ENCODE measurements at places on chromosomes 5 and 9.

DNA sequence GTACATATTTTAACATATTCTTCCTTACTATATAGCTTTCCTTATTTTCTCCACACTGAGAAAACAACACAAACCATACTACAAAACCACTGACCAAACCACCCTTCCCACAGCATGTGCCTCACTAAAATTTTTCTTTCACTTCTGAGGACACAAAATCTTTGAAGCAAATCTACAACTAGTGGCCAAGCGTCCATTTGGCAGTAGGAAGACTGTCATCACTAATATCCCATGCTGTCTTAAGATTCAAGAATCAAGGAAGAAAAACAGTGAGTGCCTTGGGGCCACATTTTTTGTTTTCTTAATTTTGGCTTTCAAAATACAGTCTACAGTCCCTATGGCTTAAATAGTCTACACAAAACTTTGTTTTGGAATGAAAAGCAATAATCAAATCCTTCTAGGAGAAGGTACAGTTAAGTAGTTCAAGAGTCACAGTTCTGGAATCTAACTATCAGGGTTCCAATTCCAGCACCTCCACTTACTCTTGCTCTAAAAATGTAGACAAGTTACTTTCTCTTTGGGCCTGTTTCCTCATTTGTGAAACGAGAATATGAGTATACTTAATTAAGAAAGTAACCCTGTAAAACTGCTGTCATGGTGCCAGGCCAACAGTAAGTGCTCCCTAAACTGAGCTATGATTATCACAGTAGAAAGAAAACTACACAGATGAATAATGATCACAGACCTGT, 227.9 kb downstream of the BNC2 start:
- no peak for DNase-seq

DNA sequence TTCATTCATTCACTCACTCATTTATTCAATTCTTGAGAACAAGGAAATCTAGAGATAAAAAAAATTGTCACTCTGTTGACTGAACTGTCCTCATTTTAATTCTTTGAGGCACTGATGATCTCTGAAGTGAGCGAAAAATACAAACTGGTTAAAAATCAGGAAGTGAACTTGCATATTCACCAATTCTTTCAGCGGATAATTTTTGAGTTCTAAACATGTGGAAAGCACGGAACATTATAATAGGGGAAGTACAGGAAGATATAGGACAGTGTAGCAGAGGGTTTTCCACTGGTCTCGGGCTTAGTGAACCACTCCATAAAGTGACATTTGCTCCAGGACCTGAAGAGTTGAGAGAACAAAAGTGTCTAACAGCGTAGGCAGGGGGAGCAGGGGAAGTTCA, 169.5 kb downstream of the TLR4 start:
- no peak for DNase-seq

DNA sequence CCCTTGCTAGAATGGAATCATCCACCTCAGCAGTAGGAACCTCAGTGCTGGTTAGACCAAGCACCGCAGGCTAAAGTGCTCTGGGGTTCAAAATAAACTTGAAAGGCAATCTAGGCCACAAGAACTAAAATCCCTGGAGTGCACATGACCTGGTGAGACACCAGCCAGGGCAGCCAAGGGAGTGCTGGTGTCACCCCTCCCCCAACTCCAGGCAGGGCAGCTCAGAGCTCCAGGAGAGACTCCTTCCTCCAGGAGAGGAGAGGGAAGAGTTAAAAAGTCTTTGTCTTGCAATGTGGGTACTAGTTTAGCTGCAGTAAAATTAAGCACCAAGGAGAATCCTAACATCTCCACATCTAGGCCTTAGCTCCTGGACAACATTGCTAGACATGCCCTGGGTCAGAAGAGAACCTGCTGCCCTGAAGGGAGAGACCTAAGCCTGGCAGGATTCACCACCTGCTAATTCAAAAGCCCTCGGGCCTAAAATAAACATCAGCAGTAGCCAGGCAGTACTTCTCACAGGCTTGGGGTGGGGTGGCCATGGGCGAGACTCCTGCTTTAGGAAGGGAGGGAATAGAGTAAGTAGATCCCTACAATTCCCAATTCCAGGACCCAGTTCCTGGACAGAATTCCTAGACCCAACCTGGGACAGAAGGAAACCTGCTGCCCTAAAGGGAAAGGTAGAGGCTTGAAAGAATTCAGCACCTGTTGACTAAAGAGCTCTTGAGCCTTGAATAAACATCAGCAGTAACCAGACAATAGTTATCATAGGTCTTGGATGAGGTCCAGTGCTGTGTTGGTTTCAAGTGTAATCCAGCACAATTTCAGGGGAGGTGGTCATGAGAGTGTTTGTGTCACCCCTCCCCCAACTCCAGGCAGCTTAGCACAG, 25.8 kb downstream of the UGT3A2 start:
- no peak for DNase-seq

GRCh38 chr5:97136475-97136874, 5.9 kb downstream of the LIX1 start:
- DNase-seq: no peak

DNA sequence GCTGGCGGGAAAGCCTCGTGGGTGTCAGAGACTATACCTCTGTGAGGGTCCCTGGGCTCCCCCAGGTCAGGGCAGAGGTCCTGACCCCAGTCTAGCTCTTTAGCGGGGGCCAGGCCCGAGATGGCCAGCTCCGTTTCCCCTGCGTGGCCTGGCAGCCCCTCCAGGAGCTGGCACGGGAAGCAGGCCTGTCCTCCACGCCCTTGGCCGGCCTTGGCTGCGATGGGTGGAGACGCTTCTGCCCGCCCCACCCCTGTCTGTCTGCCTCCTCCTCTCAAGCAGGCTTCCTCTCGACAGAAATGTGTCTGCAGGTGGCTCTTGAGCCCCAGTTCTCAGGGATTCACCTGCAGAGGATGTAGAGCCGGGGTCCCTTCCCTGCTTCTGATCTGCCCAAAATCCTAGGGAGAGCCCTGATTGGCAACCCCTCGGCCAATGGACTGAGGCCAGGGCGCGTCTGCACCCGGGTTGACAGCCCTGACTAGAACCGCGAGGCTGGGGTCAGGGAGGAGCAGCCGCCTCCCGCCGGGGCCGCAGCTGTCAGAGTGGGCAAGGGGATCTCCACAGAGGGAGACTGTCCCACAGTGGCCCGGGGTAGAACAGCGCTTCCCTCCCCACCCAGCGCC, 2.6 kb upstream of the GRIN1 start:
- DNase-seq: no peak

DNA sequence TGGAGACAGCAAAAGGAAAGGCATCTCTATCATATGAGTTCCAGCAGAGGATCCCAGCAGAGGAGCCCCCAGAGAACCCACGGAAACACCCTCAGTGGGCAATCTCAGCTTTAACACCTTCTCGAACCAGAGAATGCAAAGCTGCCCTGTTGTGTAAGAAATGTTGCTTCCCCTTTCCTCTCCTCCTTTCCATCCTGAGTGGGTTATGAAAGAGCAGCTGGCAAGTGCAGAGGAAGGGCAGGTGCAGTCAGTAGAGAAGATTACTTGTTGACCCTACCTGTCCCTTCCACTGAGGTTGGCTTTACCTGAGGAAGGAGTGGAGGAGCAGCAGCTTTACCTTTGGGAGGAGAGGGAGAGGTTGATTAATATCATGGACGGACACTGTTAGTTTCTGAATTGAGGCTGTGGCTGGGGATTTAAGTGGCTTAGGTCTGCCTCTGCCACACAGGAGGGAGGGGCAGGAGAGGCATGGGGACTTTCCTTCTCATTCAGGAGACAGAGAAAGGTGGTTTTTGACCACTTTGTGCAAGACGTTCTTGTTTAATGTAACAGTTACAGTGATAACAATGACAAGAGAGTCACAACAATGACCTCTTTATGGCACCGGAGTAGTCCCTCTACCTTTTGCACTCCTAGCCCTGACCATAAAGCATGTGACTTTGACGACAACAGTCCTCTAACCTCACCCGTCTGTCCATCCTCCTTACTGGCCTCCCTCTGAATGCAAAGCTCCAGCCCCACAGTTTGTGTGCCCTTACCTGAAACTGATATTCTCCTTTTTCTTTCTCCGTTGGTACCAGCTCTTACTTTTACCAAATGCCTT, 254.8 kb downstream of the NSG2 start:
- DNase-seq: no peak

DNA sequence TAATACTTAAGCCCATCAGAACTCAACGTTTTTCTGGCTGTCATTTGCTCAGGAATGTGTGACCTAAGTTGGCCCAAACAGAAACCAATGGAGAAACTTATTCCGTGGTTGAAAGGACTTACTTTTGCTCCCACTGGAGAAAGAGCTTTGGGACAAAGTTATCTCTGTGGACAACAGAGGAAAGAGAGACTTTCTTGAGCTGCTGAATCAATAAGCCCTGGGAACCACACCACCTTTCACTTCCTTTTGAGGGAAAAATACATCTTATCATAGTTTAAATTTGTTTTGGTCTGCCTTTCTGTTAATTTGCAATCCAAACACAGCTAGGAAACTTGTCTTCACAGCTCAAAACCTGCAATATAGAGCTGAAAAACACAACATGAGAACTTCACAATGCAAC, 62.8 kb upstream of the VCAN start:
- no peak for DNase-seq

DNA sequence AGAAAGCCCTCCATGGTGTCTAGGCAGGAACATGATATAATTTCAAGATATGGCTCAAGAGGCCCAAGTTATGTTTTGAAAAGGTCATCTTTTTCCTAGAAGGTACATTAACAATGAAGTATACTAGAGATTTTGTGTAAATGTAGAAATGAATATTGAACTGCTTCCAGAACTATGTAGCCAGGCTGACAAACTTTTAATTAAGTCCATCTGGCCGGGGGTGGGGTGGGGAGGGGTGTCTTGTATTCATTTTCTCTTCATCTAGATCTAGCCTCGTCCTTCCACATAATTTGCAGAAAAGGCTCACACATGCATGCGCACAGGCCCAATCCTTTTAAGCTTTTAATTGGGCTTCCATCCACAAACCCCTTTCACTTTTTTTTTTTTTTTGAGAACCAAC, 323.3 kb downstream of the ARL15 start:
- no peak for DNase-seq

DNA sequence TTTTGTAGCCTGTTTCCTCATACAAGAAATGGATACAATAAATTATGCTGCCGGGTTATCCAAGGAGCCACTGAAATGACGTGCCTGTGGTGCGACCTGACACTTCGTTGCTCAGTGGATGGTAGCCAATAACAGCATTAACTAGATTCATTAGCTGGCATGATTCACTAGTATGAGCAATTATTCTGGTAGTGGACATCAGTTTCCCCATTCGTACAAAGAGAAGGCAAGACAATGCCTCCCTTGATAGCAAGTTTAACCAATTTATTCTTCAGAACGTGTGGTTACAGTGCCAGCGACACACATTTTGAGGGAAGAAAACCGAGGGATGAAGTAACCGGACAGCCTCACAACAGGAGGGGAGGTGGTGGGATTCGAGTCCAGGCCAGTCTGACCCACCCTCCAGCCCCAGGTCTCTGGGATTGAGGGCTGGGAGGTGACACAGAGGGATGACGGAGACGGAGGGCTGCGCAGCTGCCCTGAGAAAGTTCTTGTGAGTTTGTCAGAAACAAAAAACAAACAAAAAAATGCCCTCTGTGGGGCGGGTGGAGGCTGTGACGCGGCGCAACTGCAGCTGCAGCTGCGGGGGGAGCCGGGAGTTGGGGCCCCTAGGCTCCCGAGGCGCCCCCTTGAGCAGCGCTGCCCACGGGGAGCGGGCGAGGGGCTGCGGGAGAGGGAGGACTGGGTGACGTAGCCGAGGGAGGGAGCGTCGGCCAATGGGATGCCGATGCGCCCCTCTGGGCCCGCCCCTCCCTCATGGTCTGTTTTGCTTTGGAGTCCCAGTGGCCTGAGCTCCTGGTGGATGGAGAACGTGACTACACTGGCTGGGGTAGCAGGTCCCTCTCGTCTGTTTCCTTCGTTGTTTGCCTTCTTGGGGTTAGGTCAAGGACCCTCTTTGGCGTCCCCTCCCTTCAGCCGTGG, 10.9 kb downstream of the LHX2 start:
- no peak for DNase-seq

- DNase-seq: no peak
Observed at GRCh38 chr5:74067748-74068541, 441.9 kb downstream of the ARHGEF28 start.

- no peak for DNase-seq
Observed at GRCh38 chr5:22787807-22788206, 65.3 kb downstream of the CDH12 start.

- DNase-seq: no peak
Observed at GRCh38 chr5:176583076-176583475, 26.9 kb downstream of the GPRIN1 start.

DNA sequence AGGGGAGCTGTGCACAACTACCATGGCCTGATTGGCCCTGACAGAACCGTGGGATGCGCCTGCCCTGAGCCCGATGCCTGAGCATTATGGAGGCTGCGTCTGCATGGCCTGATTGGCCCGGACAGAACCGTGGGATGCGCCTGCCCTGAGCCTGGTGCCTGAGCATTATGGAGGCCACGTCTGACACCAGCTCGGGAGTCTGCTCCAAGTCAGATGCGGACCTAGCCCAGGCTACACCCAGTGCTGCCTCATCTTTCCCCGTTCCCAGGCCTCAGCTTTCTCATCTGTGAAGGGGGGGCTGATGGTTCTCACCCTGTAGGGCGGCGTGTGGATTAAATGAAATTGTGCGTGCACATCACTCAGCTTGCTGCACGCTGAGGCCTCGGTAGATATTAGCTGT, 7.3 kb downstream of the CEP72 start:
- no peak for DNase-seq

DNA sequence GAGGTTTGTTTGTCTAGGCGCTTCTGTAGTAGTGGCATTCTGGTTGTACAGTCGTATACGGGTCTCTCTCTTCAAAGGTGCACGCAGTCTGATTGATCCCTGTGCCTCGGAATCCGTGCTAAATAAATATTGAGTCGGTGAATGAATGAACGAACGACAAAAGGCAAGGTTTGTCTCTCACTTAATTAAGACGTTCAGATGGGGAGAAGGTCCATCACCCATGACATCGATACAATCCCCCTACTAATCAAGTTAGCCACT, 500 bp upstream of the CREBRF start:
- no peak for DNase-seq

- no peak for DNase-seq
Observed at GRCh38 chr5:173733425-173733824, 117.0 kb upstream of the BOD1 start.

DNA sequence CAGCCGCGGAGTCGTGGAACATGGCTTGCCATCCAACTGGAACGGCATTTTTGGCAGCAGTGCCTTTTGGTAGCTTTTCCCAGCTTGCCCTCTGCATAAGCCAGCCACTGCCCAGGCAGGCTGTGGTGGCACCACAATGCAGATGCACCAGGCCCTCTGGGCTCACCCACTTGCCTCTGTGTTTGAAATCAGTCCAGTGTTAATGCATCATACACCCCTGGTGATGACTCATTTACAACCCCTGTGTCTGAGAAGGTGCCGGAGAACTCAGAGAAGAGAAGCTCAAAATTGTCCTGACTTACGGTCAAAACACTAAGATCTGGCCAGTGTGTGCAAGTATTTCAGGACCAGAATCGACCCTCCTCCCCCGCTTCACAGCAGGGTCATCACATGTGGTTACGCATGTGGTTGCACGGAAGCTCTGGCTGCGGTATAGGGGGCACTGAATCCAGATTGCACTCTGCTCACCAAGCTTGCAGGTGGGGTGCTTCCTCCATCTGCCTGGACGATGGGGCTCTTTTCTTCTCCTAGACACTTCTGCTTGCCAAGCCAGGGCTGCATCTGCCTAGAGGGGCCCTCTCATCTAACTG, 66.5 kb upstream of the SMIM15 start:
- no peak for DNase-seq

Data from cortex of kidney (tissue), 1 donor.